ENCODE measurements at places on chromosomes 1 and 21.

DNA sequence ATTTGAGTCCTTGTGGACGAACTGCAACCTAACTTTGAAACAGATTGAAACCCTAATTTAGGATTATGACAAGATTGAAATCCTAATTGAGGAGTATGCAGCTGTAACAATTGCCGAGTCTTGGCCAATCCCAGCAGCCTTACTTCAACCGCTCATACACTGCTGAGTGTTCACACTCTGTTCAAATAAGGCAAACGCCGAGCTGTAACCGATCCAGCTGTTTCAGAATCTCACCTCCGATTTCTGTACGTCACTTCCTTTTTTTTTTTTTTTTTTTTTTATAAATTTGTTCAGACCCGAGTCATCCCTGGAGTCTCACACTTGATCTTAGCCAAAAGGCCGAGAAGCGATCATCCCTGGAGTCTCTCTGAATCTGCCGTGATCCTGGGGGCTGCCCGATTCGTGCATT lies 22.3 kb upstream of the ATP5PO start:
- no peak for DNase-seq

- DNase-seq: peak; percentile 32
Observed at GRCh38 chr1:31062867-31063380, 2.6 kb downstream of the PUM1 start.

DNA sequence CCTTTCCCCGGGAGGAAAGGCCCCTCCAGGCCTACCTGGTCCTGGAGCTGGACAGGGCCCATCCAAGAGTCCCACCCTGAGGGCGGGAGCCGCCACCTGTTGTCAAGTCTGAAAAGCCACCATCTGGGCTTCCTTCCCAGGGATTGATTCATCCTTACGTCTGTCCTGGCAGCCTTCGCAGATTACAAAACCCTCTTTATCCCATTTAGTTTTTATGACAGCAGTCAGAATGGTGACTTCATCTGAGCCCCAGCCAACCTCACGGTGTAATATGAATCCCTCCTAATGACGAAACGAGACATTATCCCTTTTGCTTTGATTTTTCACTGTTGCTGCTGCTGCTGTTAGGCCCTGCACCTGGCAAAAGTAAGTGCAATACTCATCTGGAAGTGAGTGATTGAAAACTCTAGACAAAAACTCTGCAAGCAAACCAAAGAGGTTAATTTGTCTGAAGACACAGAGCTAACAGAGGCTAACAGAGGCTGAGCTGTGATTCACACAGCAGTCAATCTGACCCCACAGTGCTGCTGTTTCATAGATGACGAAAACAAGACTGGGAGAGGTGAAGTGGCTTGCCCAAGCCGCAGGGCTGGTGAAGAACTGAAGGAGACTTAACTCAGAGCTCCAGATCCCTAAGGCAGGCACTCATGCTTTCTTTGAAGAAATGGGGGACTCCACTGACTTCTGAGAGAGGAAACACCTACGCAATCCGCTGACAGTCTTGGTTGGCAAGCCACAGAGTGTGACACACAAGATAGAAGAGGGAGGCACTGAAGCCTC lies 30.0 kb upstream of the S100A7 start:
- no peak for DNase-seq

DNA sequence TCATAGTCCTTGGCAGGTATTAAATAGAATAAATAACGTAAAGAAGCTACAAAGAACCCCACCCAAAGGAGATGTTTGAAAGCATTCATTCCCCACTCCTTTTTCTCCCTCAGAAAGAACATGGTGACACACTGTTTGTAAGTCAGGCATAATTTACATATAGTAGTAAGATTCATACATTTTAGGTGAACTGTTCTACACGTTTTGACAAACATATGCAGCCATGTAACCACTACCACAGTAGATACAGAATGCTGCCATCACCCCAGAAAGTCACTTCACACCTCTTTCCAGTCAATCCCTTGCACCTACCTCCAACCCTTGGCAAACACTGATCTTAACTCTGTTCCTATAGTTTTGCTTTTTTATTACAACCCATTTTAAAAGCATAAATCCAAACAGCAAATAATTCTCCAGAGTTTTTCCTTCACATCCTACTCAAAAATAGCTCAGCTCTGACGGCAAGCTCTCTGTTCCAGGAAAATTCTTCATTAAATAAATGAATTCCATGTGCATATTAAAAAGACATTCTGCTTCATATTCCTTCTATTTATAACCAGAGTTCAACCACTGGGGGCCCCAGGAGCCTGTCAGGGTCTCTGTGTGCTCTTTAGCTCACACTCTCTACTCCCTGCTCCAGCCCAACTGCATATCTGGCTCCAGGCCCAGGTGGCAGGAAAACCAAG lies 258.8 kb downstream of the PLPP3 start:
- no peak for DNase-seq

GRCh38 chr1:88980870-88981269 lies 11.6 kb downstream of the KYAT3 start:
- DNase-seq: no peak

DNA sequence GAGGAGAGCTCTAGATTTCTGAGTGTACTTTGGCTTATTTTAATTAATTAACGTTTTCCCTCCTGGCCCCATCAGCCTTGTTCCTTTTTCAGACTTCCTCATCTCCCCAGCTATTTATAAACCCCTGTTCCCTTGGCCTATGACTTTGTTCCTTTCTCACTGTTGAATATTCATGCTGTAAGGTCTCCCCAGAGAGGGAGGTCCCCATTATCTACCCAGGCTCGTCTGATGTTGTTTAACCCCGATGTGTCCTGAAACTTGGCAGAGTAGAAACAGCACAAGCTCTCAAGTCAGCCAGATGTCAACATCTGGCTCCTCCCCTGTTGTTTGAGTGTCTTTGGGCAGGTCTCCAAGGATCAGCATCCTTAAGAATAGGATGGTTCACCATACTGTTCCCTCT lies 153.6 kb downstream of the HIVEP3 start:
- DNase-seq: no peak

- DNase-seq: no peak
Observed at GRCh38 chr21:21268061-21268471, 269.9 kb downstream of the NCAM2 start.

- DNase-seq: no peak
Observed at GRCh38 chr1:185804206-185804605, 70.0 kb downstream of the HMCN1 start.

Data from erythroblast (primary cell).